ENCODE measurements at places on chromosomes 4 and X. TPM values are rescaled to one million over a fixed set of nuclear protein-coding genes. Genes with fewer than 3 reads are reported as not detected.

VSIG4 gene
- not detected for total RNA-seq

FAM47C gene
- not detected for total RNA-seq

DKK2 gene
- 0.76 TPM for total RNA-seq

FAM120C gene
- 7.1 TPM for total RNA-seq

PAGE2 gene
- not detected for total RNA-seq

KLHL2 gene
- total RNA-seq = 10.6 TPM

ZNF711 gene
- 1.8 TPM for total RNA-seq

AMBN gene
- not detected for total RNA-seq

SLC9B1 gene
- total RNA-seq = not detected

DCAF4L1 gene
- not detected for total RNA-seq

FGF5 gene
- total RNA-seq = 3.5 TPM

HS6ST2 gene
- 6.1 TPM for total RNA-seq

DNAAF6 gene
- not detected for total RNA-seq

YY2 gene
- total RNA-seq = 1.8 TPM

TEX13B gene
- total RNA-seq = not detected

CACNA1F gene
- not detected for total RNA-seq

ERCC6L gene
- total RNA-seq = 0.25 TPM

SORCS2 gene
- 1.3 TPM for total RNA-seq

NPNT gene
- total RNA-seq = 7.5 TPM

CENPVL2 gene
- total RNA-seq = not detected

HEPH gene
- total RNA-seq = 6.1 TPM

EDNRA gene
- total RNA-seq = 15.0 TPM

SPP1 gene
- total RNA-seq = 349 TPM

ACE2 gene
- not detected for total RNA-seq

EPHA5 gene
- total RNA-seq = 0.25 TPM

SOWAHD gene
- not detected for total RNA-seq

PABPC1L2B gene
- not detected for total RNA-seq

TIGD4 gene
- total RNA-seq = not detected

EVC2 gene
- total RNA-seq = 5.6 TPM

FHDC1 gene
- total RNA-seq = 2.2 TPM

SAGE1 gene
- not detected for total RNA-seq

Measured in mesangial cell (primary cell).